ENCODE measurements at places on chromosomes 1 and 21.

DNA sequence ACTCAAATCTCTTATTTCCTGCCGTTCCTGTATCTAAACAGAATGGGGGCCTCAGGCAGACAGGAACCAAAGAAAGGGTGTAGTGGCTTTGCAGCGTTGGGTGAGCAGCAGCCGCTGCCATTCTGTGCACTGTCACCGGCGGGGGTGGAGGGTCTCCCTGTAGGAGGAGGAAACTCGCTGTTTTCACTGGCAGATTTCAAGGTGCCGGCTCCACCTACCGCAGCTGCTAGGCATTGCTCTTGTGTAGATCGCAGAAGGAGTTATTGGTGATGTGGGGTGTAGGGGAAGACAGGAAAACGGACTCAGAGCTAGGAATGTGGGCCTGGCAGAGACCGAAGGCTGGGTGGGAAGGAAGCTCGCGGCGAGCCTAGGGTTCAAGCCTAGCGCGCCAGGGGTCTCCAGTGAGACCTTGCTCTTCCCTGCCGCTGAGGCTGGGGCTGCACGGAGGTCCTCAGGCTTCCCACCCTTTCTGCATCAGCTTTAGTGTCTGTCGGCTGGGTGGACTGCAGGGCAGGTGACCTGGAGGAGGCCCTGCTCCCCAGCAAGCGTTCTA lies 20.8 kb downstream of the ATP5PO start:
- peak; percentile 94 for DNase-seq

GRCh38 chr1:209064850-209065706 lies 518.4 kb upstream of the CAMK1G start:
- DNase-seq: no peak

GRCh38 chr1:178513278-178513983 lies 522 bp downstream of the TEX35 start:
- DNase-seq: peak; percentile 7

- DNase-seq: no peak
Measured at GRCh38 chr1:236494586-236495466, 29.0 kb upstream of the LGALS8 start.

DNA sequence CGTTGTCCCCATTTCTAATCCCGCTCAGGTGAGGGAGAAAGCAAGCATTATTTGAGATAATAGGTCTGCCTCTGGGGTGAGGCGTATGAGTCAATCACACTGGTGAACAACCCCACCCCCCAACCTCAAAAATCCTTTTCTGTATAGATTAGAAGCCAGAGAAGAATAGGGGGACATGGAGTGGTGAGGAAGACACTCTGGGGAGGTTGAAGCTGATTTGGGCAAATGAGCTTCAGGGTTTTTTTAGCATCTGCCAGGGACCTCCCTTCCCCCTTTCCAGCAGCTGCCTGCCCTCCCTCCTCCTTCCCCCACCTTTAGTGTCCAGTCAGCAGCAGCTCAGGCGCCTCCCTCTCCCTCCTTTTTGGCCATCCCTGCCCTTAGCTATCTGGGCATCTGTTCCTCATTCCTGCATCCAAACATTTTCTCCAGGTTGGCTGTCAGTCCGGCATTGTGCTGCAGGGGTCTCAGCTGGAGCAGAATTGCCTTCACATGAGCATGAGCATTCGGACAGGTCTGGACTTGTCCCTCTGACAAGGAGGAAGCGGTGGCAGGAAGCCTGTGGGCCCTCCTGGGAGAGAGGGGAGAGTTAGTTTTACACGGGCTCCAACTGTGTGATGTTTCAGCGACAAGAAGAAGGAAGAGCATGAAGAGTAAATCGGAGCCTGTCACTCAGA lies 30.8 kb upstream of the PTGFRN start:
- peak; percentile 75 for DNase-seq

- peak; percentile 33 for DNase-seq
Measured at GRCh38 chr1:224432672-224433040, 1.9 kb downstream of the WDR26 start.

DNA sequence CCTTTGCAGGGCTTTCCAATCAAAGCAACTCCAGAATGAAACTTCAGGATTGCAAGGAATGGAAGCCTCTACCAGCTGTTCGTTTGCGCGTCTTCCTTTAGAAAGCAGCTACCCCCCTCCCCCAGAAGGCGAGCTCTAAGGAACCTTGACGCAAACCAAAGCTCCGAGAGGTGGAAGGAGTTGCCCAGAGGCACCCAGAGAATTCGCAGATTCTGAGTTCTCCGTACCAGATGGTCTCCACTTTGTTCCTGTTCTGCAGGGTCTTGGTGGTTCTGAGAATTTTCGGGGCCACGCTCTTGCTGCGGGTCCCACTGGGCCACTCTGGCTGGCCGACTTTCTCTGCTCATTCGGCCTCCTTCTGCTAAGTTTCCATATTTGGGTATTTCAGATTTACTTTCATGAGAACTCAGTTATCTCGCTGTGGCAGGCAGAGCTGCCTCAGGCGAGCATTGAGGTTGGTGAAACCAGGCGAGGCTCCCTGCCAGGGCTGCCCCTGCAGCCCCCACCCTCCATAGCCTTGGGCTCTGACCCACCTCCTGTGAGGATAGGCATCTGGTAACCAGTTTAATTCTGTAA lies 801 bp downstream of the TRAF5 start:
- peak; percentile 63 for DNase-seq

GRCh38 chr1:170558731-170559130 lies 26.8 kb downstream of the GORAB start:
- no peak for DNase-seq
